ENCODE measurements at places on chromosomes 13 and 19.

DNA sequence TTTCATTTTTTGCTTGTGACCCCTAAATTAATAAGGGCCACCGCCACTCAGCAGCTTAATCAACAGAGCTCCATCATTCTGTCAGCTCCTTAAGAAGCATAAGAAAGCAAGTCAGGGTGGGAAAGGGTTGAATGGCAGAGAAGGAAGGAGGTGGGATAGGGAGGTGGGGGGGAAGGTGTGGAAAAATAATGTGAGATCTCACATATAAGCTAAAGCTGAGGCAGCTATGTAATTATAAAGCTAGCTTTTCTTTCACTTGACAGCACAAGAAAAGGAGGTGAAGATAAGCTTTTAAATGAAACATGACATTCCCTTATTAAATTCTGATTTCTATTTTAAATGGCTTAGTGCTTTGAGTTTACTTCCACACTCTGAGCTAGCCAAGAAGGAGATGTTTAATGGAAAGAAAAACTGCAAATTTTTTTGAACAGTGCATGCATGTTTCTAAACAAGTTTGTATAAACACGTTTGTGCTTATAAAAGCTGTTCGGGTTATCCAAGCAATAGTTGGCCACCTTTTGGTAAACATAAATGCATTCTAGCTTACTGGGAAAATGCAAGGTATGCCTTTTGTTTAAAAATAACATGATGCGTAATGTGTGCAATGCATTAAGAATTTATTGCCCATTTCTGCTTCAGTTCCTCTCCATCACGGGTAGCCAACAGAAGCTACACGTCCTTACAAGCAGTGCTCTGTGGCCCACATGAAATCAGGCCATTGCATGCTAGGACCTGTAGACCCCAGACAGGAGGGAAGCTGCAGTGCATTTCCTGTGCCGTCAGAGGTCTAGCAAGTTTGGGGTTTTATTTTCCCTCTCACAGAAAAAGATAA, 96.2 kb downstream of the LHFPL6 start:
- DNase-seq, result no peak

DNA sequence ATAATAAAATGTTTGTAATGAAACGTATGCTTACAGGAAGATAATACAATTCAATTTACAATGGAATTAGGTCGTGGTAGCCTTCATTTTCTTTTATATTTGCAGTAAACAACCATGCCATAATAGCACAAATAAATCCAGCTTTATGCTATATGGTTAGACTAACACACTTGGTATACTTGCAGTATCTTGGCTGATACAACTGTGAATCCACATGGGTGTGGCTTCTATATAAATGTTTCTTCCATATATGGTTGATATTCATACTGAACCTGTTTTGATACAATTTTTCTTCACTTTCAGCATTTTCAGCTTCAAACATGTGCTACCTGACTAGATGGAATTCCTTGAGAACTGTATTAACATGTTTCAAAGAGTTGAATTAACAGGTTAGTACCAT, 20.4 kb upstream of the SPRY2 start:
- DNase-seq, result no peak

DNA sequence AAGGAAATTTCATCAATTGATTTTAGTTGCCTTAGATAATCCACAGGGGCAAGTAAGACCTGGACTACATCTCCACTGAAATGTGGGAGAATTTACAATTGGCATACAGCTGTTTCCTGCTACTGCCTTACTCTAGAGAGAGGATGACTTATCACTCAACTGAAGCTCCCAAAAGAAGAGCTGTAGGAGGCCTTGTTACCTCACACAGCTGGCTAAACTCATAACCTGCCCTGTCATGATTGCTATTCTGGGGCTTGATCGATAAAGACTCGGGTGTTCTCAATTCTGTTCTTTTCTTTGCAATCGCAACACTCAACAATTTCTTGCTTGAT, 1396.4 kb downstream of the EFNB2 start:
- DNase-seq, result peak; percentile 0

DNA sequence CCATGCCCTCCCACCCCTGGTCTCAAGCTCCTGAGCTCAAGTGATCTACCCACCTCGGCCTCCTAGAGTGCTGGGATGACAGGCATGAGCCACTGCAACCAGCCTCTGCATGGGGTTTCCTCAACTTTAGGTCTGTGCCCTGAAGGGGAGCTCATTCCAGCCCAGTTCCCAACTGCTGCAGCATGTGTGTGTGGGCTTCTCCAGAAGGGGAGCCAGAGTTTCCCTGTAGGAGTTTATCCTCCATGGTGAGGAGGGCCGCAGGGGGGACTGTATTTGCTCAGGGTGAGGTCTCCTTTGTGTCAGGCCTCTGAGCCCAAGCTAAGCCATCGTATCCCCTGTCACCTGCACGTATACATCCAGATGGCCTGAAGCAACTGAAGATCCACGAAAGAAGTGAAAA, 11.3 kb upstream of the ZNF808 start:
- no peak for DNase-seq

GRCh38 chr19:7426986-7427385, 61.8 kb downstream of the PEX11G start:
- DNase-seq, result peak; percentile 13

- DNase-seq, result peak; percentile 58
Observed at GRCh38 chr13:97028441-97029299, 34.4 kb upstream of the OXGR1 start.

- no peak for DNase-seq
Observed at GRCh38 chr13:67369895-67370660, 139.9 kb upstream of the PCDH9 start.
